ENCODE measurements at places on chromosomes 7 and 10. TPM values are rescaled to one million over a fixed set of nuclear protein-coding genes. Genes with fewer than 3 reads are reported as not detected.

CTAGE15 gene
- 0.25 TPM for polyA plus RNA-seq

GPRIN2 gene
- polyA plus RNA-seq: 0.29 TPM

ZCCHC24 gene
- 57.8 TPM for polyA plus RNA-seq

BMPR1A gene
- 34.7 TPM for polyA plus RNA-seq

CALY gene
- polyA plus RNA-seq: 0.08 TPM

CALN1 gene
- 1.0 TPM for polyA plus RNA-seq

MLXIPL gene
- 3.1 TPM for polyA plus RNA-seq

DRGX gene
- polyA plus RNA-seq: not detected
